ENCODE measurements at places on chromosomes 5 and 9.

- no peak for DNase-seq
Observed at GRCh38 chr9:118482306-118482705, 778.1 kb downstream of the TLR4 start.

GRCh38 chr9:3840311-3840710, 314.5 kb upstream of the RFX3 start:
- DNase-seq = no peak

- DNase-seq = no peak
Observed at GRCh38 chr5:150636391-150637244, 3.8 kb upstream of the SYNPO start.

- DNase-seq = no peak
Observed at GRCh38 chr9:82128011-82128696, 139.6 kb downstream of the SPATA31D1 start.

- no peak for DNase-seq
Observed at GRCh38 chr5:147170603-147171002, 64.2 kb upstream of the STK32A start.

DNA sequence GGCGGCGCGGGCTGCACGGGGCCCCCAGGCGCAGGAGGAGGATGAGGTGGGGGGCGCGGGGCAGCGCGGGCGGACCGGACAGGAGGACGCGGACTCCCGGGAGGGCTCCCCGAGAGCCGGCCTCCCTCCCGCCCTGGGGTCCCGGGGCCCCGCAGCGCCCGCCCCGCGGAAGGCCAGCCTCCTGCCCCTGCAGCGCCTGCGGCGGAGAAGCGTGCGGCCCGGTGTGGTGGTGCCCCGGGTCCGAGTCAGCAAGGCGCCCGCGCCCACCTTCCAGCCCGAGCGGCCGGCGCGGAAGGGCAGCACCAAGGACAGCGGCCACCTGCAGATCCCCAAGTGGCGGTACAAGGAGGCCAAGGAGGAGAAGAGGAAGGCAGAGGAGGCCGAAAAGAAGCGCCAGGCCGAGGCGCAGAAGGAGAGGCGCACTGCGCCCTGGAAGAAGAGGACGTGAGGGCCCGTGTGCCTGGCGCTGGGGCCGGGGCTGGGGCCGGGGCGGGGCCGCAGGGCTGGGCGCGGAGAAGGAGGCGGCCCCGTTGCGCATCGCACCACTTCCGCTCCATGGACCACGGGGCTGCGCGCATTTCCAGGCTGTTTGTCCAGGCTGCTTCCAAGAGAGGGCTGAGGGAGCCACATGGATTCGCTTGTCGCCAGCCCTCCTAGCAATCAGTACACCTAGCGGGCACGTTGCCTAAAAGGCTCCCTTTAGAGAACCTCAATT, 86.0 kb downstream of the ANKRD33B start:
- peak; percentile 9 for DNase-seq

- DNase-seq = no peak
Observed at GRCh38 chr9:27151693-27152404, 42.8 kb downstream of the TEK start.

GRCh38 chr5:73412597-73412988, 36.0 kb downstream of the FOXD1 start:
- DNase-seq = no peak

- no peak for DNase-seq
Observed at GRCh38 chr9:136189394-136190236, 15.3 kb downstream of the LHX3 start.

GRCh38 chr9:69600314-69601047, 71.7 kb downstream of the APBA1 start:
- no peak for DNase-seq

GRCh38 chr5:173648308-173648866, 31.9 kb upstream of the BOD1 start:
- DNase-seq = no peak

DNA sequence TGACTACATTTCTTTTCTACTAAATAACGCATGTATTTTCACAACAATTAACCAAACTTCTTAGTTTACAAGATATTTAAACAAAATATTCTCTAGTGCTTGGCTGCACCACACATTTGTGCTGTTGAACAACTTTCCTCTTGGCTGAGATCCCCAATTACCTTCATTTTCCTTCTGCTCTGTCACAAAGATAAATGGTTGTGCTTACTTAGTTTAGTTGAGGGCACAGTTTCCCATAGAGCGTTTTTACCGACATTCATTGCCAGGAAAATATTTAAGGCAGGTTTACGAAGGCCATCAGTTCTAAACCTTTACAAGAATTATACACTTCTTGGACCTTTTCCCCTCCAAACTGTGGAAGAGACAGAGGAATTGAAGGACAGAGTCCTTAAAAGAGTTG, 60.7 kb downstream of the PRUNE2 start:
- DNase-seq = no peak

- no peak for DNase-seq
Observed at GRCh38 chr9:136019041-136019680, 58.0 kb upstream of the UBAC1 start.

DNA sequence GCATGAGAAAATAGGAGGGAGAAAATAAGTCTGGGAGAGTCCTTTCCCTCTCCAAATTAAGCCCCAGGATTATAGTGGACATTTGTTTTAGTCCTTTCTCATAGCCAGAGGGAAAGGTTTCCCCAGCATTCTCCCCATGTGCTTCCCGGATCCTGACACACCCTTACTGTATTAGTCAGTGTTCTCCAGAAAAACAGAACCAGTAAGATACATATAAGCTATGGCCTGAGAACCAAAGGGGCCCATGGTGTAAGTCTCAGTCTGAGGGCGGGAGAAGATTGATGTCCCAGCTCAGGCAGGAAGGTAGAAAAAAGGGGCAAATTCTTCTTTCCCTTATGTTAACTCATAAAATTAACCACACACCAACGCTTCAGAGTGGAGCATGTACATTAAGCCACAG, 25.6 kb upstream of the SPATA31D4 start:
- no peak for DNase-seq

DNA sequence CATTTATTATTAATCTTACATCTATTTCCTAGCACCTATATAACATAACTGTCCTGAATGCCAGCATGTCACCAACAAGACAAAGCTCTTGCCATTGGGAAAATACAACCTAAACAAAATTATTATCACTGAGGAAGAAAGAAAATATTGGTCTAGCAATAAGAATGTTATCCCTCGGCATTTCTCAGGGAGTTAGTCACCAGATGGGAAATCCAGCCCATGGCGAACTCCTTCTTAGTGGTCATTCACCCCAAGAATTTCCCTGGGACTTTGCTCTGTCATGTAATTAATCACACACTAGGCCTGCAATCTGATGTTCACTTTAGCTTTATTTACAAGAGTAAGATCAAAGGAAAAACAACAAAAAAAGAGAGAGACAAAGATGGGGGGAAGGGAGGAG, 56.1 kb upstream of the TAS2R1 start:
- no peak for DNase-seq

GRCh38 chr9:131276891-131277286, 579 bp upstream of the FAM78A start:
- DNase-seq = no peak

DNA sequence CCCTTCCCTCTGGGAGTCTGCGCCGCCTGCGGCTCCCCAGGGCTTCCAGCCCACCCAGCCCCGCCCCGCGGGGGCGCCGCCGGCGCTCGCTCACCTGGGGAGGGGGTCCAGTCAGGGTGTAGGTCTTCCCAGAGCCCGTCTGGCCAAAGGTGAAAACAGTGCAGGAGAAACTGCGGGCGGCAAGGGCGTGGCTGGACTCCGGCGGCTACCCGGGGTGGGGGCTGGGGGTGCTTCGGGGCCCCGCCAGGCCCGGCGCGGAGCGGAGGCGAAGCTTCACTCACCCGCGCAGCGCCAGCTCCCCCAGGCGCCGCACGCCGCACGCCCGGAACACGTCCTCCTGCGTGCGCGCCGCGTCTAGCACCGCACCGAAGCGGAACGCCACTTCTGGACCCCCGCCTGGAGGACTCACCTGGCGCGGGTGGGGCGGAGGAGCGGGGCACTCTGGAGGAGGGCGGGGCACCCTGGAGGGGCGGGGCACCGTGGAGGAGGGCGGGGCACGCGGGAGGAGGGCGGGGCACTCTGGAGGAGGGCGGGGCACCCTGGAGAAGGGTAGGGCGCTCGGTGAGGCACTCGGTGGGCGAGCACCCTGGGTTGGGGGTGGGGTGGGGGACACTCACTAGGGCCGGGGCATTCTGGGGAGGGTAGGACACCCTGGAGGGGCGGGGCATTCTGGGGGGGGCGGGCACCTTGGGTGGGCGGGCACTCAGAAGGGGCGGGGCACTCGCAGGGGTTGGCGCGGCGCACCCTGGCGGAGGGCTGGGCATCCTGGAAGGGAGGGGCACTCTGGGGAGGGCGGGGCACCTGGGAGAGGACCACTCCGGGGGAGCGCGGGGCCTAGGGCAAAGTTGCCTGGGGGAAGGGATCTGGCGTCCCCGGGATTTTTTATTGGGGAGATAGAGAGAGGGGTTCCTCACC, 814 bp downstream of the KIF12 start:
- peak; percentile 77 for DNase-seq

DNA sequence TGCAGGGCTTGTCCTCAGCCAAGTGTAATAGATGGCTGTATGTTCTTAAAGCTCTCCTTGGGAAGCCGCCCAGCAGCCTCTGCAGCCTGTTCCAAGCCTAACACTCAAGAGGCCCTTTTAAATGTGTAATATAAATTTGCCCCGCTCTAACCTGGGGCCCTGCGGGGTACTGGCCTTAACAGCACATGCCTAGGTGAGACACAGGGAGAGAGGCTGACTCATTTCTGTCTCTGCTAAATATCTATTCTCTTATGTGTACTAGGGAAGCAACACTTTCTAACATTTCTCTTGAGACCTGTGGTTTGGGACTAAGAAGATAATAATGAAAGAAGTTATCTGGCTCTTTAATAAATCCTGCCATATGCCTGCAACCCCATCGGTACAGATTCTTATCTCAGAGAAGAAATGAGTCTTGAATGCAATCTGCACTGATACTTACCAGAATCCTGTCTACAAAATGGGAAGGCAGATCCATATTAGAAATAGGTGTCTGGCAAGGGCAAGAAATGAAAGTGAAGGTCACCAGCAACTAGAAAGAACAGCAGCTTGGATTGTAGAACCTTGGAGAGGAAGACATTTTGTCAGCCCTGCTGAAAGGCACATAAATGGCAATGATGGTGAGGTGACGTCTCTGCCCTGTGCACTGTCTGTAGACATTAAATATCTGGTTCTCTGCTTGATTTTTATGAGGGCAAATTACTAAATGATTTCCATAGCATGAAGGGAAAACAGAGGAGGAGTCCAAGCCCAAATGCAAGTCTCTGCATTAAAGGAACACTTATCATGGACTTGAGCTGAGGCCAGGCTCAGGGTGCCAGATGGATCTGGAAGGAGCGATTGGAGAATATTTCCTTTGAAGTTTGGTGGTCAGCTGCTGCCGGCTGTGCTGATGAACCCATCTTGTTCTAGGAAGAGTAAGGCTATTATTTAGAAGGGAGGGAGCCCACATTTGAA, 14.5 kb upstream of the TGFBI start:
- DNase-seq = no peak

DNA sequence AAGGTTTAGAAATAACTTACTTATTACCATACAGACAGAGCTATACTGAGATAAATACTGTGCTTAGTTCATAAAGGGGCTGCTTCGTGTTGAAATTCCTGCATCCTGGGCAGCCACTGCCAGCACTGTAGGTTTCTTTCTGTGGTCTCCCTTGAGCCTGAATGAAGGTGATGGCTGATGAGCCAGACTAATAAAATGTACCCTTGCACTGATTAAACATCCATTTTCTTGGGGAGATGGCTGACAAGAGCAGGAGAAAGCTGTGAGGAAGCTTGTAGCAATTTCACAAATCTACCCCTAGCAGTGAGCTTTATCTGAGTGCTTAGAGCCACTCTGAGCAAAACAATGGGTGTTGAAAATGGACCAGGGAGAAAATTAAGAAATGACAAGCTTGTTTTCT, 23.3 kb upstream of the ZSWIM6 start:
- no peak for DNase-seq

DNA sequence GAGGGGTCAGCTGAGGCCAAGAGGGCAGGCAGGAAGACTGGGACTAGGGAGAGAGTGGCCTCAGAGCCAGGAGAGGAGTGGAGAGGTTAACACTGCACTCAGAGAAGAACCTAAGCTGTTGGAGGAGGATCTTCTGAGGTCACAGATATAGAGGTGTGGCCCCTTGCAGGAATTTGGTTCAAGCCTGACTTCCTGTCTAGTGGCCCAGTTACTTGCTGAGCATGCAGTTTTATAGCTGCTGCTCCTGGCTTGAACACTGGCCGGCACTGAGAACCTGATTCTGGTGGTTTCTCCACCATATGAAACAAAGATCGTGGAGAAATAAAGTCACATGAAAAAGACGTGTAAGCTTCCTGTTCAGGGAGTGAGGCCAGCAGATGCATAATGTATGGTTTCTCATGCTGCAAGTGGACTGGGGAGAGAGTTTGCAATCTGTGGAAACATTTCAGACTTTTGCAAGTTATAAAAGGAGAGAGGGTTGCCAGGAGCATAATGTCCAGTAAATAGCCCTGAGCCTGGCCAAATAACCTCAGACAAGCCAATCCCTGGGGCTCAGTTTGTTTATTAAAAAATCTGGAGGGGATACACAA, 82.6 kb downstream of the GALNT10 start:
- no peak for DNase-seq

DNA sequence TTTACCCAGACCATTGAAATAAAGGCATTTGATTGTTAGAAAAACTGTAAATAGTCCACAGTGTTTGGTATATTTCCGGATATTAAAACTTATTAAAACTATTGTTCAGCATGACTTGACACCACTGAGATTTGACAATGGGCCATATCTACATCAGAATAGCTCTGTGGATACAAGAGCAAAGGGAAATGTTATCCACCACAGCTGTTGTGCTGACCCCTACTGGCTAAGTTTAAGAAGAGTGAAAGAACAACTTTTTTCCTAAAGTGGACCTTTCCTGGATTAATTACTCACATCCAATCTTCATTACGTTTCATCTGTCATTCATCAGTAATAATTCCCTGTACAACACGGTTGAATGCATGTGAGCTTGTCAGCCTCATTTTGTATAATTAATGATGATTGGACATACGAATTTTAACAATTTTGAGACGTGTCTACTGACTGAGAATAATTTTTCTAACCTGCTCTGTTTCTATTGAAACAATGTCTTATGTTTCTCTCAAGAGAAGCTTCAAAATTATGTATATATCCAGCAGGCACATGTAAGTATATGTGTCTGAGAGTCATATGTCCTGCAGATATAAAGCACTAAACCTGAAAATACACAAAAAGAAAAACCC, 1952.6 kb downstream of the MAT2B start:
- peak; percentile 72 for DNase-seq

- DNase-seq = no peak
Observed at GRCh38 chr5:171632616-171633015, 153.0 kb upstream of the SMIM23 start.

DNA sequence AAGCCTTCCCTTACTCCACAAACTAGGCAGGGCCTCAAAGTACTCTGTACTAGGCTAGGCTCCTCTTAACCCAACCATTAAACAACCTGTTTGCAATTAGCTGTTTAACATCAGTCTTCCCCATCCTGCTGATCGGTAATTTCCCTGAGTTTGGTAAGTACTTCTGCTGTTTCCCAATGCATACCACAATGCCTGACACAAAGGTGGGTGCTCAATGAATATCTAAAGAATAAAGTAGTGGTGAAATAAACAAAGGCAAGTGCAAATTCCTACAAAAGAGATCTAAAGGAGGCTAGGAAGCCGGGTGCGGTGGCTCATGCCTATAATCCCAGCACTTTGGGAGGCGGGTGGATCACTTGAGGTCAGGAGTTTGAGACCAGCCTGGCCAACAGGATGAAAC, 25.0 kb downstream of the FBXW2 start:
- DNase-seq = no peak

Measured in T47D (cell line).